ENCODE measurements at places on chromosomes 6 and 20.

DNA sequence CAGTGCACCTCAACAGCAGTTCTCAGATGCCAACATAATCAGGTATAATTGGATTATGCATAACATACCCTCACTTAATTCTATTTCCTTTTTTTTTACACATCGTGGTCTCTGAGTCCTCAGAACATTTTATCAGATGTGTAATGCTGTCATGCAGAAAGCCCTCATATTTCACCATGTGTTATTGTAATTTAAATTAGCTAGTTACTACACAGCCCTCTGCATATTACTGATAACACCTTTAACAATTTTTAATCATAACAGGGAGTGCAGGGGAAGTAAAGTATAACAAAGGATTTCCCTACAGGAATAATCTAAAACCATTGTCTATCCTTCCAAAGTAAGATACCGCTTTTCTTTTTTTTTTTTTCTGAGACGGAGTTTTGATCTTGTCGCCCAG lies 91.9 kb upstream of the CCDC28A start:
- DNase-seq: no peak

GRCh38 chr20:32325706-32326503 lies 32.2 kb upstream of the ASXL1 start:
- no peak for DNase-seq

DNA sequence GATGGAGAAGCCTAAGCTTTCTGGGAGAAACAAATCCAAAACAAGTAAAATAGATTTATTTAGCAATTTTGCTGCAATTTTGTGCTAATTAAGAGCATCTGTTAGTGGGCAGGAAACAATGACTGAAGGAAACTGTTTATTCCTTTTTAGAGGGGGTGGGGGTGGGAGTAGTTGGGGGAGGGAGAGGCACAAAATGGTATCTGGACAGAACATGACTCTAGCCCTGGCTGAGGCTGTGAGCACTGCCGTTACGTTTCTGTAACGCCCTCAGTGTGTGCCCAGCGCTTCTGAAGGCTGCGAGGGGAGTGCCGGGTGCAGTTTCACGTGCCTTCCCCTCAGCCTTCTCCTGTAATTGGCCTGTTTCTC lies 28.8 kb downstream of the METTL24 start:
- no peak for DNase-seq

DNA sequence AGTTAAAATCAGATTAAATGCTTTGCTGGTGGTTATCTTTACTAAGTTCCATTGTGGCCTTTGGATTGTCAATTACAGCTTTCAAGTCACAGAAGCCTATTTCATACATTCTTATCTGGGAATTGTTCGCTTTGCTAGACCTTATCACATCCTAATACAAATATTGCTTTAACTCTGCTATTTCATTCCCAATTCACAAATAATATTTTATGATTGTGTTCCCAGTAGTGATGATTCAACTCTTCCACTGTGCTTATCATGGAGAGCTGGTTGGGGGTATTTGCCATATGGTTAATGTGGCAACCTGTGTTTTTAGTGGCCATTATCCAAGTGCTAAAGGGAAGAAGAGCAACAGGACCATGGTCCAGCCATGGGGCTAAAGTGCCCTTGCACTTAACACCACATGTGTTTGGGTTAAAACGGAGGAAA lies 72.9 kb upstream of the GLP1R start:
- DNase-seq: no peak

DNA sequence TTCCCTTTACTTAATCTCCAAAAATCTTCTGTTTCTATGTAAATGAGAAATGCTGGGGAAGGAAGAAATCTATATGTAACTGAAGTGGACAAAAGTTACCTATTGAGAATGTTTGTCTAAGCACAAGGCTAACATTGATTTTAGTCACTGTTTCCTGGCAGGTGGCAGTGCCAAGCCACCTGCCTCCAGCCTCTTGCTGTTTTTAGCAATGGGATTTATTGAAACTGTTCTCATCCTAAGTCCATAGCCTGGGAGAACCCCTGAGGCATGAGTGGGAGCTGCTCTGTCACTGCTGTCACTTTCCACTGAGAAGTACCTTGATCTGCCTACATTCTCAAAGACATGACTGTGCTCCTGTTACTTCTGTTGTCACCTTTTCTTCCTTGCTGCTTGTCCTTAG lies 14.7 kb downstream of the ENPP3 start:
- no peak for DNase-seq

GRCh38 chr6:27867051-27867944 lies 44.9 kb downstream of the OR2B2 start:
- DNase-seq: peak; percentile 53

GRCh38 chr6:25954756-25955155 lies 7.8 kb upstream of the TRIM38 start:
- DNase-seq: no peak

DNA sequence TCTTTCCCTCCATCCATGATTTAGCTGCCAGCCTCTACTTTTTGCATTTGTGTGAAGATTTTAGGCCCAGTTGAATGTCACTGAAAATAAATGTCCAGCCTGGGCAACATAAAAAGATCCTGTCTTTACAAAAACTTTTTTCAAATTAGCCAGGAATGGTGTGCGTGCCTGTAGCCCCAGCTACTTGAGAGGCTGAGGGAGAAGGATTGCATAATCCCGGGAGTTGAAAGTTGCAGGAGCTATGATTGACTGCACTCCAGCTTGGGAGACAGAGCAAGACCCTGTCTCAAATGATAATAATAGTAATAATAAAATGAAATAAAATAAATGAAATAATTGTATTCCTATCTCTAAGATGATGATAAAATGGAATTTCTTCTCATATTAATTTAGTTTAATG lies 5.0 kb upstream of the GFOD1 start:
- DNase-seq: no peak

- no peak for DNase-seq
Measured at GRCh38 chr20:61254881-61255626, 3.0 kb downstream of the CDH4 start.

- DNase-seq: no peak
Measured at GRCh38 chr20:38870733-38871559, 55.3 kb upstream of the FAM83D start.

DNA sequence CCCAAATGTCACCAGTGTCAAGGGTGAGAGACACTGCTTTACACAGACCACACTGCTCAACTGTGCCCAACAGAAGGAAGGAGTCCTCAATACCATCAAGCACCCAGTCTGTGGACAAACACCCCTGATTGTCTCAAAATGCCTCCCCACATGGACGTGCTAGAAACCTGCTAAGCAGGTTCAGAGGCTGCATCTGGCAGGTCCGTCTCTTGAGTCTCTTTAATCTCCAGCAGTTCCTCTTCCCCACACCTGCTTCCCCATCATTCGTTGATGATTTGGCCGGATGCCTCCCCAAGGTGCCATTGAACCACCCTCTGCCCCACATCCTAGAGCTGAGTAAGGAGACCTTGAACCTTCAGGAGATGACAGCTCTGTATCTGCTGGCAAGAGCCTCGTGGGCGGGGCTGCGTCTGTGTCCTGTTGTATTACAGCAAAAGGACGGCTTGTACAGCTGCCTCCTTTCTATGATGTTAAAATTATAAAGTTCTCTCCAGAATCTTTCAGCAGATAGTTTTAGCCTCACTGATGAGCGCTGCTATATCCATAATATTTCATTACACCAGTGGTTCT lies 179.2 kb downstream of the PREX1 start:
- no peak for DNase-seq

DNA sequence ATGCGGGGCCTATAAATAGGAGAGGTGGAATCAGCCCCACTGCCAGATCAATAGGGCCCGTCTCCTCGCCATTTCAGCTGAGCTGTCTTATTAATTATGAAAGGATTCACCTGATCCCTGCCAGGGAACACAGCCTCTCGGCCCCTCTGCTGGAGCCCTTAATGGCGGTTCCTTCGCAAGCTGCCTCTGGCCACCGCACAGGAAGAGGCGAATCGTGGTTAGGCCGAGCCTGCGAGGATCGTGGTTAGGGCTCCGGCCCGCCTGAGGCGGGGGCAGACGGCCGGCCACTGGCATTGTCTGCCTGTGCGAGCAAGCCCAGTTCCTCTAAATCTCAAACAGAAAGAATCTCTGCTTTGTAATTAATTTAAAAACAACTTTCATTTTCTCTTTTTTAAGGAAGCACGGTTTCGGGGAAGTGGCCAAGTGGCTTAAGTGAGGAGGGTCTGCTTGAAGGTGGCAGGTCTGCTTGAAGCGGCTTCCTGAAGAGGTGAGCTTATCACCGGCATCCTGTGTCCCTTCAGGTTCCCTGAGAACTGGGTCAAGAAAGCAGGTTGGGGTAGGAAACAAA lies 9.2 kb downstream of the NRN1 start:
- DNase-seq: no peak

DNA sequence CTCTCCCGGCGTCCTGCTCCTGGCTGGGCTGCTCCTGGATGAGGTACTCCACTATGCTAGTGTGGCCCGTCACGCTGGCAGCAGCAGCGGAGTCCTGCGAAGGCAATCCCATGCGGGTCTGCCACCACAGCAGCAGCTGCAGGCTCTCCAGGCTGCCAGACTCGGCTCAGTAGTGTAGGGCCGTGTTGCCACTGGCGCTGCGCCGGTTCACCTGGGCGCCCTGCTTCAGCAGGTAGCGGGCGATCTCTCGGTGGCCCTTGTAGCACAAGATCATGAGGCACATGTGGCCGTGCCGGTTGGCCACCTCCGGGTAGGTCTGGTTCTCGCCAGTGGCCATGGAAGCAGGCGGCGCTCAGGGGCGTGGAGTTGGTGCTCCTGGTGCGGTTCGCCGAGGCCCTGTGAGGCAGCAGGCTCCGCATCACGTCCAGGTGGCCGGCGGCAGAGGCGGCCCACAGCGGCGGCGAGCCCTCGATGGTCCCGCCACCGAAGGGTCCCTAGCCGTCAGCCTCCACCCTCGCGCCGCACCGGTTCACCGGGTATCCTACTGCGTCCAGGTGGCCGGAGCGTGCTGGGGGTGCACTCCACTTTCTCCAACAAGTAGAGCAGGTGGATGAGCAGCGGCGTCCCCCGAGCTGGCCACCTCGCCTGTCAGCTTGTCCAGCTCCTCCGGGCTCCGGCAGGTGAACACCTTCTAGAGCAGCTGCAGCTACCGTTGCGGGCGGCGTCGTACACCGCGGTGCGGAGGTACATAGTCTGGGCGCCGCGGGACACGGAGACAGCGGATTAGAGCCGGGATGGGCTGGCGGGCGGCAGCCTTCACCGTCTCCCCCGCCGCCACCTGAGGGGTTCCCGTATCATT lies 19.8 kb downstream of the RFPL4B start:
- DNase-seq: no peak
